ENCODE measurements at places on chromosomes 11 and 22.

- DNase-seq = no peak
These were observed 127.6 kb downstream of the MPPED2 start for GRCh38 chr11:30458541-30458940.

DNA sequence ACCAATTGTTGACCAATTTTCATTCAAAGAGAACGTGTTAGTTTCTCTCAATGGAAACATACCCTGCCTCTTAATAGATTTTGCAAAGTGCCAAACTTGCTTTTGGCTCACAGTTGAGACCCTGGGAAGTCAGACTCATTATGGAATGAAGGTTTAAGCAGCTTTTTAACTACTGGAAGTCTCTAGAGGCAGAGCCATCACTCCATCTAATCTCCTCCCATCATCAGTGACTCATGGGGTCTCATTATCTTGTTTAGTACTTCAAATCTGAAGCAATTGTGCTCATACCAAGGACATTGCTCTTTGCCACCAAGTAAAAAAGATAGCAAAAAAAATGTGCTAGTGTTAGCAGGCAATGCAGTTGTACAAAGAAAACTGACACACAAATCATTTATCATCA lies 537.1 kb upstream of the LRRC4C start:
- DNase-seq = no peak

GRCh38 chr11:12914400-12914912 lies 94.7 kb upstream of the RASSF10 start:
- DNase-seq = peak; percentile 39

GRCh38 chr11:6390718-6391469 lies 620 bp downstream of the SMPD1 start:
- no peak for DNase-seq

- no peak for DNase-seq
These were observed 17.8 kb upstream of the CSNK1E start for GRCh38 chr22:38335077-38335476.

Measured in HTR-8/SVneo (cell line).